ENCODE measurements at places on chromosomes 1 and 21.
A peak's percentile ranks its signal among the peaks of the same experiment; 100 is the strongest.

- peaks cover 13% of the 10 kb centered on the region for H3K4me1 ChIP-seq
- H3K27me3 ChIP-seq: no peaks in the 10 kb centered on the region
- no peak for DNase-seq
- H3K4me3 ChIP-seq: no peak overlapping the region
Observed at GRCh38 chr1:77994117-77994705, 10.5 kb upstream of the DNAJB4 start.

DNA sequence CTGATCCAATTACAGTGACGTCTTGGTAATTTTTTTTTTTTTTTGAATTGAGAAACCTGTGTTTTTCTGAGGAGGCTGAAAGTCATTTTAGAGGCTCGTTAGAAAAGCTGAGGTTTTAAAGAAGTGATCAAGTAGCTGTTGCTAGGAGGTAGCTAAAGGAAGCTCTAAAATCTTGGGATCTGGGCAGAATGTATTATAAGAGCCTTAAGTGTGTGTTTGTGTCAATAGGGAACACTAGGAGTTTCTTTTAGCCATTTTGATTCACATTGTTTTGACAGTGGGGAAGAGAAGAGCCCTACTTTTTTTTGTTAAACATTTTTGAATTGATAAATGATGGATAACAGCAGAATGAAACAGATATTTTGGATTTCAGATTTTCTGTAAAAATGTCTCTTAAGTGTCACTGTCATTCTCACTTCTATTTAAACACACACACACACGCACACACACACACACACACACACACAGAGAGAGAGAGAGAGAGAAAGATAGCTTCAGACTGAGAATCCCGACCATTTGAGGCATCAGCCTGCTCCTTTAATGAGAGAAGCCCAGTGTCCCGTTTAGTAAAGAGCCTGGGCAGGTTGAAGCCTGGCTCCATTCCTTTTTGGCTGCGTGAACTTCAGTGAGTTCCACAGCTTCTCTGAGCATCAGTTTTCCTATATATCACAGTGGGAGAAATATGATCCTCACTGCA lies 79.1 kb upstream of the GPR88 start:
- H3K27ac ChIP-seq: peak overlapping the region; percentile 50
- peaks cover 1% of the 10 kb centered on the region for H3K36me3 ChIP-seq
- no peak overlapping the region for H3K4me3 ChIP-seq
- no peak for DNase-seq
- H3K4me1 ChIP-seq: peaks cover 29% of the 10 kb centered on the region
- no peaks in the 10 kb centered on the region for H3K27me3 ChIP-seq

- peak; percentile 22 for DNase-seq
- H3K27me3 ChIP-seq: peaks cover 67% of the 10 kb centered on the region
- peaks cover 5% of the 10 kb centered on the region for H3K4me1 ChIP-seq
- no peak overlapping the region for H3K4me3 ChIP-seq
- H3K27ac ChIP-seq: no peak overlapping the region
- no peaks in the 10 kb centered on the region for H3K36me3 ChIP-seq
Observed at GRCh38 chr21:41170442-41170841, 2.5 kb downstream of the BACE2 start.

DNA sequence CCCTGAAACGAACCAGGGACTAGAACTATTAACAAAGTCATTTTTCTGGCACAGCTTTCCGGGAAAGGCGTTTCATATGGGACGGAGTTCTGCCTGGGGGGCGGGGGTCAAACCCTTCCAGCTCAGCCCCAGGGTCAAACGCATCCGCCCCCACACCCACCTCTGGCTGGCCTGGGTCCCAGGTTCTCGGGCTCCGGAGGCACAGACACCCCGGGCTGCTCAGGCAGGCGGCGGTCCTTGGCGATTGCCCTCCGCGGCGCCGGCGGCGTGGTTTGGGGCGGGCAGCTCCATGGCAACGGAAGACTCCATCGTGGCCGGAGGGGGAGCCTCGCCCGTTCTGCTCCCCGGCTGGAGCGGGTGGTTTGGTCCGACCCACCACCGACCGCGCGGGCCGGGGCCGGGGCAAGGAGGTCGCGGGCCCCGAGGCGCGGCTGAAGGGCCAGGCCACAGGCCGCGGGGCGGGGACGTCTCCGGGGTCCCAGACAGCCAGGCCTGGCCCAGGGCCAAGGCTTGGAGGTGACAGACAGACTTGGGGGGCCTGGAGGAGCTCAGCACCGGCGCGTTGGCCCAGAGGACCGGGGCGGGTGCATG lies at the start of gene CFAP74:
Gene CFAP74 (minus strand): TSS at position 246 of the 591 bp plus-strand sequence. CDS start 12,830 bp downstream, outside the sequence.
- H3K27me3 ChIP-seq: peaks cover 65% of the 10 kb centered on the region
- no peak within 1 kb of the TSS for H3K27ac ChIP-seq
- no peak within 1 kb of the TSS for H3K4me3 ChIP-seq
- no peaks in the 10 kb centered on the region for H3K4me1 ChIP-seq
- peak; percentile 56 for DNase-seq
